BJ (cell line): ENCODE measurements at places on chromosomes 2 and 18. TPM values are rescaled to one million over a fixed set of nuclear protein-coding genes. Genes with fewer than 3 reads are reported as not detected.

- no peak for DNase-seq
Observed at GRCh38 chr2:189952536-189953109, 109.9 kb downstream of the MSTN start.

DNA sequence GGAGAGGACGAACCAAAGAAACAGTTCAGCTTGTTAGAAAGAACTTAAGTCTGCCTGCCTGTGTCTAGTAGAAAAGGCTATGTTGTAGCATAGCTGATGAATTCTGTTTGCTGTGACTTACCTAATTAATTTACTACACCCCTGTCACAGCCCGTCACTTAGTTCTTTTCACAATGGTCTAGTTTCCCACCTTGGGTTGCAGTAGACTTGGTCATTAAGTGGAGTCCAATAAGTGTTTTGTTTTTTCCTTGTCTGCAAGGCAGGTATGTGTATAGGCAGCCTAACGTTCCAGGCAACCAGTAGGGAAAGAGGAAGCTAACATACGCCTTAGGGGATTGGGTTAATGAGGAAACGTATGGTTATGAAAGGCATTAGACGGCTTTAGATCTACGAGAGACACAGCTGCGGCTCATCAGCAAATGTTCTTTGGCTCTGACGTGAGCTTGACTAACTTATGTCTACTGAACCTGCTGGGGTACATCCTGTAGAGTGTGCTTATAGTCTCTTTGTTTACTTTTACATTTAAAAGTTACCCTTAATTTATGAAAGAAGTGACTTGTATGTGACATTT, 180.1 kb downstream of the PRPF40A start:
- DNase-seq: no peak

DNA sequence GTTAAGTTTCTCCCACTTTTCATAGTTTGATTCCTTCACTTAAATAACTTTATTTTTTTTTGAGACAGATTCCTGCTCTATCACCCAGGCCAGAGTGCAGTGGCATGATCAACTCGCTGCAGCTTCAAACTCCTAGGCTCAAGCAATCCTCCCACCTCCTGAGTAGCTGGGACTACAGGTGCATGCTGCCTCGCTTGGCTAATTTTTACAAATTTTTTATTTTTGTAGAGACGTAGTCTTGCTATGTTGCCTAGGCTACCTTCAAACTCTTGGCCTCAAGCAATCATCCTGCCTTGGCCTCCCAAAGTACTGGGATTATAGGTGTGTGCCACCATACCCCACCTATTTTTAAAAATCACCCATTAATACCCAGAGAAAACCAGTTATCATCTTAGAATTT, 14.2 kb upstream of the WIPF1 start:
- DNase-seq: no peak

DNA sequence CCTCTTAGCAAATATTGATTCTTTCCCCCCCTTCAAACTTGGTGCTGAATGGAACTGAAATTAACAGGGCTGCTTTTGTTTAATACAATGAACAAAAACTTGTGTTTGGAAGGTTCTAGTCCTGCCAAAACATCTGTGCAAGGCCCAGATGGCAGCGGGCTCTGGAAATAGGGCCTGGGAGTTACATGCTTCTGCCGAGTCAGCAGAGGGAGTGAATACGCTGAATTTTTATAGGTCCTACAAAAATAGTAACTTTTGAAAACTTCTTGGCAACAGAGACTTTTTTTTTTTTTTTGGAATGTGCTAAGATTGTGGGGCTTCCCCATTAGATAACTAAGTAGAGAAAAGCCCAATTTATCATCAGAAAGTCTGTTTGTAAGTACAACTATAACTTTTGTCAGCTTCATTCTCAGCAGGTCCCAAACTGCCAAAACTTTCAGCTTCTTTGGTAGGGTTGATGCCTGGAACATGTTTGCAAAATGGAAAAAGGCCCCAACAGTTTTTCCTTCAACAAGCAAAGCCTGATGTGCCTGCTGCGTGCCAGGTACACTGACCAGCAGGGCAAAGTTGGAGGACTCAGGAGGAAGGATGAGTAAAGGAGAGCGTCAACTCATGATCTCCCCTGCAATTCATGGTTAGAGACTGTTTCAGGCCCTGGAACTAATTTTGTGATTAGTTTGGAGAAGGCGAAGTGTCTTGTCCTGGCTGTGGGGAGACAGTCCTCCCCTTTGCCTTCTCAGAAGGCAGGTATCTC, 45.1 kb upstream of the HDAC4 start:
- DNase-seq: no peak

GRCh38 chr2:11359865-11360264, 15.4 kb upstream of the ROCK2 start:
- DNase-seq: no peak

DNA sequence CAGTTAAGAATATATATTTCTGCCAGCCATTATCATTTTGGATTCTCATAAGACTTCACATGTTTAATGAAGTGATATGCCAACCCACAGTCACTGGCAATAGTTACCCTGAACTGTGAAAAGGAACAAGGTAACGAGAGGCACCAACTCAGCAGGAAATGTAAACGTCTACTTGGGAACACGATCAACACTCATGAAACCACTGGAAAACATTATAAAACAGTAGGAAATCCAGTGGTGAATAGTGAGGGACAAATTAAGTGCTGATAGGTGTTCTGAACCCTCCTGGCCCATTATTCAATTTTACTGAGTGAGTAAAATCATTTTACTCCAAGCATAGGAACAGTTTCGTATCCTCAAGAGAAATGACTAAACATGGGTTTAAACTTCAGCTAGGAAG, 17.1 kb downstream of the CCDC68 start:
- no peak for DNase-seq

DNA sequence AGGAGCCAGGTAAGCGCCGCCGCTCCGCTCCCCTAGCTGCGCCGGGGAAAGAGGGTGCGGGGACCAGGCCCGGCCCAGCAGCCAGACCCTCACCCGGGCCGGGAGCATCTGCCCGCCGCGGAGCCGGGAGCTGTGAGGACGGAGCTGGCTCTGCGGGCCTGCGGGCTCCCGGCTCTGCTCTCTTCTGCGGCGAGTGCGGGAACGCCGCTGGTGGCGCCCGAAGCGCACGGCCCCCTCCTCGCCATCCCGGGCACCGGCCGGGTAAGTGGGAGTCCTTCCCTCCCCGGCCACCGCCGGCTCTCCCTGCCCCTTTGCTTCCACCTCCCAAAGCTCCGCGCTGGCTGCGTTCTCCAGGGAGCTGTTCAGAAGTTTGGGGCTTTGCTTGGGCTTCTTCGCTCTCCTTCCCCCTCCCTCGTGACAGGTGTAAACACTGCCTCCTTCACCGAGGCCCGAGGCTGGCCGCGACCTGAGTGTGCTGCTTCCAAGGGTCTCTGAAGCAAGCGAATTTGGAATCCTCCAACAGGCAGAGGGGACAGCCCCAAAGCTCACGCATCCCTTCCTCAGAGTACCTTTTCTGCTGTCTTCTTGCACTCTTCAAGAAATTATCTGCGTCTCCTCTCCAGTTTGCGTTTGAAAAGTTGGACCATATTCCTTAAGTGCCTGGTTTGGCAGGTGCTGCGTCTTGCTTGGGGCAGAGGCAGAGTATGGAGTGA, 632 bp downstream of the AFTPH start:
- no peak for DNase-seq

- no peak for DNase-seq
Observed at GRCh38 chr2:21890041-21890440, 766.3 kb downstream of the TDRD15 start.

- no peak for DNase-seq
Observed at GRCh38 chr18:21672521-21673267, 31.9 kb downstream of the ABHD3 start.

GRCh38 chr2:235737840-235738239, 244.0 kb downstream of the AGAP1 start:
- DNase-seq: no peak

GRCh38 chr2:15931319-15931890, 8.9 kb upstream of the MYCN start:
- DNase-seq: no peak

- no peak for DNase-seq
Observed at GRCh38 chr2:119469661-119470297, 38.1 kb downstream of the TMEM37 start.

DNA sequence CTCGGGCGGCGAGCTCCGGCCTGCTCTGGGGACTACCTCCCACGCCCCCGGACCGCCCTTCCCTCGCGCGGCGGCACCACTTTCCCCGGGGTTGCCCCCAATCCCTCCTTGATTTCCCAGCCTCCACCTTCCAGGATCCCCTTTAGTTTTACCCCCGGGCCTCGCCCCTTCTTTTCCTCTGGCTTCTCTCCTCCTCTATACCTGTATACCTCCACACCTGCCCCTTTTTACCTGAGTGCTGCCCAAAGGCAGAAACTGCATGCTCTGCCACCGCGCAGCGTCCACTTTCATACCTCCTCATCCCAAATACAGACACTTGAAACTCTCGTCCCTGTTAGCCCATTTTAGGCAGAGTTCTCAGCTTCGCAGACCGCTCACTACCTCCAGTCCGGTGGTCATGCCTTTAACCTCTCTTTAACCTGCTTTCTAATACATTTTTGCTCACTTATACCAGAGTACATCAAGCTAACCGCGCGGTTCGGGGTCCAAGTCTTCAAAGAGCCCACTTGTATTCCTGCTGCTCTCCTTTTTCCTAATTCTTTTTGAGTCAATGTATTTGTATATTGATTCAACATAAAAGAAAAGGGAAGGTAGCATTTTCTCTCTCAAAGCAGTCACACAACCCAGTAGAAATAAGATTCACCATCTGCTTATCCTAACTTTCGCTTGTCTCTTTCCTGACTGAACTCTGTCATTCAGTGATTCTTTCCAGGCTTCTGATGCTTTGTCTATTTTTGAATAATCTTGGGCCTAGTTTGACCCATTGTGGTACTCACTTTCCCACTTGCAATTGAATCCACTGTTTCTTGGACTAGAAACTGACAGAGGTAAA, 901 bp downstream of the SPOPL start:
- DNase-seq: no peak

DNA sequence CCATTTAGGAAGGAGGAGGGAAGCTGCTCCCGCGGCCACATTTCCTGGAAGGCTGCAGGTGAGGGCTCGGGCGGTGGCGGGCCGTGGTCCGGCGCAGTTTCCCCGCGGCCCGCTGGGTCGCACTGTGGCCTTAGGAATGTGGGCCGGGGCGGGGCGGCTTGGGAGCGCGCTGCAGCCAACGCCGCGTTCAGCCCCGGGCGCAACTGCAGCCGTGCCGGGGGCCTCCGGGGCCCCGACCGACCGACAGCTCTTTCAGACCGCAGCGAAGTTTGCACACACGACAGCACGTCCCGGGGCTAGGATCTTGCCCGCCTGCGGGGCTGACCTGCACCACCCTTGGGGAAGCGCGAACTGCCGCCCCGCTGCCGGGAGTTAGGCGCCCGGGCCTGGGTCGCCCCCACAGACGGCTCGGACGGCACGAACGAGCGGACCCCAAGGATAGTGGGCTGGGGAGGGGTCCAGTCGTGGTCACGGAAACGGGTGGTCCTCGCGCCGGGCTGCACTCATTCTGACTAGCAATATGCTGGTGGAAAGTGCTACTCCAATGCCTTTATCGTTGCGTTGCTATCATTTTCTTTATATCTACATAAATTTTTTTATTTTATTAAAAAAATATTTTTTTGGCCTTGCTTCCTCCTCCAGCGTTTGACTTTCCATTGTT, 69.9 kb upstream of the DLX2 start:
- no peak for DNase-seq

DNA sequence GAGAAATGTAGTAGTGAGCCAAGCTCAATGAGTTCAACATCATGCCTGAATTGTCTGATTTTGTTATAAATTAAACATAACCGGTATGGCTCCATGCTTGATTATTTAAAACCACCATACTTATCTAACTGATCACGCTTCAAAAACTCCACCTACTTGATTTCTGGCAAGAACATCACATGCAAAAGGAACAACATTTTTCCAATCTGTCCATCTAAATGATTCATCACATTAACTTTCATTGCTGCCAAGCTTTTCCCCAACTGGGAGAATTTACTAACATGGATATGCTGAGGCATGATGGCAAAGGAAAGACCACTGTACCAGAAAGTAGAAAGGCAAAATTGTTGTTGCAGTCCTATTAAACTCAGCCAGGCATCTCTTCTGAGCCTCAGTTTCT, 286.8 kb downstream of the TRIB2 start:
- no peak for DNase-seq

- no peak for DNase-seq
Observed at GRCh38 chr18:40152859-40153258, 1802.2 kb upstream of the PIK3C3 start.

- no peak for DNase-seq
Observed at GRCh38 chr2:150156876-150157275, 330.6 kb downstream of the RND3 start.

DNA sequence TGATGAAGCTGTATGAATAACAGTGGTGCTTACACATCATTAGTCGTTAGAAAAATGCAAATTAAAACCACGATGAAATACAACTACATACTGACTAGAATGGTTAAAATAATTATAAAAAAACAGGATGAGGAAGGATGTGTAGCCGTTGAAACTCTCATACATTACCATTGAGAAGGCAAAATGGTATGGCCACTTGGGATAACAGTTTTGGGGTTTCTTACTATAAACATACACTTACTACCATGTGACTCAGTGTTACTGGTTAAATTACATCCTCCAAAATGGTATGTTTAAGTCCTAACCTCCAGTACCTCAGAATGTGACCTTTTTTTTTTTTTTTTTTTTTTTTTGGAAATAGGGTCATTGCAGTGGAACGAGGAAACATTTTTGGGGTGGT, 58.4 kb downstream of the UBE2E3 start:
- no peak for DNase-seq

- no peak for DNase-seq
Observed at GRCh38 chr2:160145471-160145870, 54.6 kb downstream of the ITGB6 start.

GRCh38 chr2:132901661-132902060, 231.7 kb upstream of the LYPD1 start:
- no peak for DNase-seq

- no peak for DNase-seq
Observed at GRCh38 chr18:35770376-35771014, 189.0 kb downstream of the GALNT1 start.

GRCh38 chr18:22848615-22849014, 84.5 kb upstream of the RBBP8 start:
- no peak for DNase-seq

GRCh38 chr2:177058747-177059146, 153.8 kb upstream of the HNRNPA3 start:
- no peak for DNase-seq

Gene CDCA7
- 8.3 and 8.7 TPM in 2 replicates for polyA plus RNA-seq

Gene LRP1B
- 0.04 and 0.11 TPM in 2 replicates for polyA plus RNA-seq

Gene CHN1
- 93.0 and 167 TPM in 2 replicates for polyA plus RNA-seq

Gene CASP10
- 0.83 and 1.0 TPM in 2 replicates for polyA plus RNA-seq
